ENCODE measurements at places on chromosomes 1 and 21.

- DNase-seq: no peak
Measured at GRCh38 chr1:226695335-226695900, 43.7 kb downstream of the ITPKB start.

GRCh38 chr1:212712451-212713303 is 13.0 kb upstream of the BATF3 start:
- no peak for DNase-seq

DNA sequence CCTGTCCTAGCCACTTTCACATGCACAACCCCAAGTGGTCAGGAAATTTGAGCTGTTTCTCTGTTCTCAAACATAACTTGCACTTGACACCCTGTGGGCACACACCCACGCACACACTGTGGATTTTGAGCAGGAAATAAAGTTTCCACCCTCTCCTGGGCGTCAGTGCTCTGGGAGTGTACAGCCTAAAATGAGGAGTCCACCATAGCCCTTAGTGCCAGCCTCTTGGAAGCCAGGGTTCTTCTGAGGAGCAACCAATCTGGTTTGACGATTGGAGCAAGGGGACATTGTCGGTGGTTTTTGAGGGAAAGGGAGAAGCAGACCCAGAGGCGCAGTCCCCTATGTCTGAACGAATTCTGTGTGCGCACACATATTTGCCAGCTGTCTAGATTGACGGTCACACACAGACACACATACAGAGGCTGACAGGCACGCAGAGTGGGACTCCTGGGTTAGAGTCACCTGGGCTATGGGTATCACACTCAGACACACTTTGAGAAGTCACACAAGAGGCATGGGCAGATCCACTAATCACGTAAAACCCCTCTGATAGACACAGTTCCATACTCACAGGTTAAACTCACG is 2.7 kb downstream of the DMBX1 start:
- DNase-seq: no peak

- DNase-seq: peak; percentile 59
Measured at GRCh38 chr1:167555971-167556714, 2.6 kb upstream of the CREG1 start.

- no peak for DNase-seq
Measured at GRCh38 chr1:224381880-224382548, 25.3 kb downstream of the CNIH4 start.

DNA sequence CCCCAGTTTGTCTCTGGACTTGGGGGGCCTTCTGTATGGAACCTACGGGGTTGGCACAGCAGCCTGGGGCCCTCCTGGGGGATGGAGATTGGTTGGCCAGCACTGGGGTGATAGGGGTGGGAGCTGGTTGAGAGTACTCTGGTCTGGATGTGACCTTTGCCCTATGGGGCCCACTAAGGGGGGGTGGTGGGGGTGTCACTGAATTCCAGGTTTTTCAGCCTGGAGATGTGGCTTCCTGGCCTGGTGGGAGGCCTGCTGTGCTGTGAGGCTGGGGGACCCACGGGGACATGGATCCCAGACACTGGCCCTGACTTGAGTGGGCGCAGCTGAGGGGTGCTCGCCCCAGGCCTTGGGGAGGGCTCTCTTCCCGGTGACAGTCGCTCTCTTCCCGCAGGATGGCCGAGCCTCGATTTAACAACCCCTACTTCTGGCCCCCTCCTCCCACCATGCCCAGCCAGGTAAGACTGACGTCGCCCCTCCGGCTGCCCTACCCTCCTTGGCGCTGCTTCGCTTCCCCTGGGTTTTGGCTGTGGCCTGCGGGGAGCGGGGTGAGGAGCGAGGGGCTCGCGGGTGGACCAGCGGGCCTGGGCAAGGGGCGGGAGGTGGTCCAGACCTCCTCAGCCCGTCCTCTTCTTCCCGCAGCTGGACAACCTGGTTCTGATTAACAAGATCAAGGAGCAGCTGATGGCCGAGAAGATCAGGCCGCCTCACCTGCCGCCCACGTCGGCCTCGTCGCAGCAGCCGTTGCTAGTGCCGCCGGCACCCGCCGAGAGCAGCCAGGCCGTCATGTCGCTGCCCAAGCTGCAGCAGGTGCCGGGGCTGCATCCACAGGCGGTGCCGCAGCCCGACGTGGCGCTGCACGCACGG is 19.6 kb downstream of the ZNF362 start:
- no peak for DNase-seq

DNA sequence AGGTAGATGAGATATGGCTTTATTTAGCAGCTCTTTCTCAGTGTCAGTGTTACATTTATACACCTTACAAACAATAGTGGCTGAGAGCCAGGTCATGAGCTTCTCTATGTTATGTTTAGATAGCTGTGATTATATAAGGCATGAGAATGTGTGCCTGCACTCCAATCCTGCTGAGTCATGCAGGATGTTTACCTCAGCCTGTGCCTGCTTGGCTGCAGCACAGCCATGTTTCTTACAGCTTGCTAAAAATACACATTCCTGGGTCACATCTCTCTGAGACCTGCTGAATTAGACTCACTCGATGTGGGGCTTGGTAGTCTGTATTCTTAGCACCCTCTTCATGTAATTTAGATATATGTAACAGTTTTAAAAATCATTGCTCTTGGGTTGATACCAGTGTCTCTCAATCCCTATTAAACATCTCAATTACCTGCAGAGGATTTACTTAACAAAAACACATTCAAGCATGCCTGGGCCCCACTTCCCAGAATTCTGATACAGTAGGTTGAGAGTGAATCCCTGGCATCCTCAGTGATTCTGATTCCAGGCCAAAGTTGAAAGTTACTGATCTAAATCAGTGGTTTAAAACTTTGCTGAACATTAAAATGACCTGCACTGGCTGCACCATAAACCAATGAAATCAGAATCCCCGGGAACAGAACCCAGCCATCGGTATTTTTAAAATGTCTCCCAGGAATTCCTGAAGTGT is 107.5 kb downstream of the GDAP2 start:
- DNase-seq: no peak

DNA sequence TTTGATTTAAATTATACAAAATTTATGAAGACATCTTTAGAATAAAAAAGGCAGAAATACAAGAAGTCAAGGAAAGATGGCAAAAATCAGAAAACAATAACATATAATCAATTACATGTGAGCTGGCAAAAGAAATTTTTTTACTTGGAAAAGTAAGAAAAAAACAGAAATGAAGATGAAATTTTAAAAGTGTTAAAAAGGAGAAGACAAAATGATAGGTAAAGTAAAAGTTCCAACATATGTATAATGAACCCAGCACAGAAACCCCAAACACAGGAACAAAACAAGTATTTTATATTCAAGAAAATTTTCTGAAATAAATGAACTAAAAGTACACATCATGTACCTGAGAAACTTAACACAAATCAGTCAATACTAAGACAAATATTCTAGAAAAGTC is 63.4 kb downstream of the USP1 start:
- DNase-seq: no peak

- no peak for DNase-seq
Measured at GRCh38 chr1:211153932-211154331, 20.0 kb upstream of the KCNH1 start.

DNA sequence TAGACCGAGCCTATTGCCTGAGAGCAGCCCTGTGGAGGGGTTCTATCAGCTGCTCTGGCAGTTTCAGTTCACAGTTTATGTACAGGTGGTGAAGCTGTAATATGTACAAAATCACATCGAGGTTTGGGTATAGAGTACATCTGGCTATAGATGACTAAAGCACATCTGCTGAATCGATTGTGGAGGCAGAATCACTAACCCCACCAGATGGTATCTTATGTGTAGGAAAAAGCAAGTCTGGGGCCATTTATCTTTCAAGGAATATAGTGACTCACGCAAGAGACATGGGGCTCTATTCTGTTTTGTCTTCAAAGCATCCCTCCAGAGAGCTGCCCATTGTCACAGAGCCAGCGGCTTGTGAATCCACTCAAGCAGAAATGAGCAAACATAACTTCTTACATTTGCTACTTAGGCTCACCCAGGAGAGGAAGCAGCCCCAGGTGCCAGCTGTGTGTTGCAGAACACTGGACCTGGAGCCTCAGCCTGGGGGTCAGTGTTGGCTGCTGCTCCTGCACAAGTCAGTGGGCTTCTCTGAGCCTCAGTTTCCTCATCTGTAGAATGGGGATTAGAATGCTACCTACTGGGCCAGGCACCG is 21.3 kb downstream of the MIIP start:
- no peak for DNase-seq

DNA sequence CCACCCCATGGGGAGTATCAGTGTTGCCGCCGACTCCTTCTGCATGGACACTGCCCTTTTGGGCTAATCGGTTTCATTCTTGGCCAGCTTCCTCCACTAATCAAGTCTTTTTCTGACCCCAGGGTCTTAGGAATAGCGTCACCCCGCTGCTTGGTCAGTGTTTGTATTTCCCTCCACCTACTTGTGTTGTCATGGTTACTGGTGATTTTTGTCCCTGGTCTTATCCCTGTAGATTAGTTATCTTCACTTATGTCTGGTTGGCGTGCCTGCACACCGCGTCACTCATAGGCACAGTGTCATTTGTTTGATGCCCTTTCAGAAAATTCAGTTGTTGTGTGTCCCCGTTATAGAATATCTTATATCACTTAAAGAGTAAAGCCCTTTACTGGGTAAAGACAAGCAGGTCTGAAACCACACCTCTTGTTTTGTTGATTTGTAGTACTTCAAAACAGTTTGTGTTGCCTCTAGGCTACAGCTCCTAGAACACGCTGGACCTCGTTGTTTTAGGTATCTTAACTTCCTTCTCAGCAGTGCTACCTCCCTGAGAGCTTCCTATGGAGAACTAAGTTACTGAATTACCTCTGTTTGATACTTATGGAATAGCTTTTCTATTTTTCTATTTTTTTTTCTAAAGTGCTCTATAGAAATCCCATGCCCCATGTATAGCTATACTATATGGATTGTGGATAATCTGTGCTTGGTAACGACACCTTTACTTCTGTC is 868 bp downstream of the PPP1R12B start:
- peak; percentile 72 for DNase-seq

DNA sequence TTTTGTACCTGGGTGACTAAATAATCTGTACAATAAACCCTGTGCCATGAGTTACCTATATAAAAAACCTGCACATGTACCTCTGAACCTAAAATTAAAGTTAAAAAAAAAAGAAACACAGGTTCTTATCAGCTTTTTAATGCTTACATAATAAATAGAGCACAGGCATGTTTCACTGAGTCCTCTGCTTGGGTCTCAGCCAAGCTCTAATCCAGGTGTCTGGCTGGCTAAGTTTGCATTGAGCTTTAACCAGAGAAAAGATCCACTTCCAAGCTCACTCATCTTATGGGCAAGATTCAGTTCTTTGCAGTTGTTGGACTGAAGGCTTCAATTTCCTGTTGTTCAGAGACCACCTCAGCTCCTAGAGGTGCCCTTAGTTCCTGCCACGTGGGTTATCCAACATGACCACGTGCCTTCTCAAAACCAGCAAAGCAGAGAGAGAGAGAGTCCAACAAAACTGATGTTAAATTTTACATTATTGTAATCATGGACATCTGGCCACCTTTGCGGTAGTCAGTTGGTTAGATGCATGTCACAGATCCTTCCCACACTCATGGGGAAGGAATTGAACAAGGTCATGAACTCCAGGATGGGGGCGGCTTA is 68.2 kb upstream of the TMPRSS2 start:
- no peak for DNase-seq

- no peak for DNase-seq
Measured at GRCh38 chr1:25185409-25186160, 46.7 kb downstream of the SYF2 start.

DNA sequence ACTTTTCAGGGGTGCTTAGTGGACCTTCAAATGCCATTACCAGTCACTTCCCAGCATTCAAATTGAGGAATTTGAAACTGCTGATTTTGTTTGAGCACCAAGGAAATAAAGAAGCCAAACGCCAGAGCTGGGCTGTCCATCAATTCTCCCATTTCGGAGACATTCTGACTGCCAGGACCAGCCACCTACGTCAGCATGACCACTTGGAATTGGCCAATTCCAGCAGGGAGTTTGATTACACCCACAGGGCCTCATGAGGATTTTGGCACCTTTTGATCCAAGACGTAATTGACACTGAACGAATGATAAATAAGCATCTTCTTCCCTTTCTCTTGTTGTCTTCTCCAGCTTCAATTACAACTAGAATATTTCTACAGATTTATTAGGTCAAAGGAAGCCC is 40.2 kb downstream of the GREM2 start:
- no peak for DNase-seq

- DNase-seq: peak; percentile 51
Measured at GRCh38 chr1:164755690-164756089, 196.7 kb downstream of the PBX1 start.

GRCh38 chr1:153353226-153353947 is 4.3 kb upstream of the S100A9 start:
- DNase-seq: peak; percentile 50

- DNase-seq: no peak
Measured at GRCh38 chr1:4380564-4381168, 273.7 kb upstream of the AJAP1 start.

DNA sequence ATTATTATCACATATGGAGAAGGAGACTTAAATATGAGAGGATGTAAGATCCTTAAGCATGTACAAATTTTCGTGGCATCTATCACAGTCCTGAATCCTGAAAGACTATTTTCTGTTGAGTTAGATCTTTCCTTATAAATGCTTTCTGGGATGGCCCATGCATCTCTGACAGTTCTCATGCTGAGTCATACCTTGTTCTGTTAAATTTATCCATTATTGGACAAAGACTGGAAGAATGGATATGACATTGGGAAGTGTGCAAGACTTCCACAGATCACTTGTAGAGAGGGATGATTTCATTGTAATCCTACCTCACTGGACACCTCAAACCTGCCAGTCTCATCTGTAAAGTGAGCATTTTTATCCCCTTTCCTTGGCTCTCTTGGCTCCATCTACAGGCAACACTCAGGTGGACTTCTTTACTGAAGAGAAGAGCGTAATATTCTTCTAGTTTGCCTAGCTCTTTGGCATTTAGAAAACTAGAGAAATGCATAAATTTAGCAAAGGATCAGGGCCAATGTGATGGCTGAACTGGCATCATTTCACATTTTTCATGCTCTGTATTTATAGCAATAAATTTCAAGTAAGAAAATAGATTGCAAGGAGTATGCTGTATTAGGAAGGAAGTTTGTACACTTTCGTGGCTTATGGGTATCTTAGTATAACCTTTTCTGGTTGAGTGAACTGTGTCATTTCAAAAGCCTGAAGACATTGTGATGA is 128.2 kb downstream of the NFIA start:
- DNase-seq: no peak

GRCh38 chr1:101002551-101002950 is 23.0 kb downstream of the DPH5 start:
- no peak for DNase-seq

DNA sequence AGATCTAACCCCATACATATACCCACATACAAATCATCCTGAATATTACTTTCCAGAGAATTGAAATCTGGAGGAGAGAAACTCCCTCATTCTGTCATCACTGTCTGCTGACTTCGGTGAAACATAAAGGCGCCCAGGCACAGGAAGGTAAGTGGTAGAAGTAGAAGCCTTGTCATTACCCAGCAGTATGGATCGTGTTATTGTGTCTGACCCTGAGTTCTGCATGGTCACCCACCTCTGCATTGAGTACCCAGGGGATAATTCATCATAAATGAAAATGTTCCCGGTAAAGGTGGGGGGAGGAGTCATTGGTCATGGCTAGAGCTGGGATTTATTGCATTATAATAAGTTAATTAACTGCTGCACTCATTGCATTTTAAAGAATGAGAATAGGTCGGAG is 342.6 kb upstream of the PKN2 start:
- no peak for DNase-seq

- peak; percentile 49 for DNase-seq
Measured at GRCh38 chr21:43195121-43196021, 26.6 kb downstream of the CRYAA start.

- no peak for DNase-seq
Measured at GRCh38 chr1:203346060-203346768, 4.7 kb downstream of the FMOD start.

GRCh38 chr1:198880397-198880796 is 241.6 kb downstream of the PTPRC start:
- DNase-seq: no peak

Measured in SK-N-SH (cell line).